ENCODE measurements at places on chromosomes 3 and 15.

DNA sequence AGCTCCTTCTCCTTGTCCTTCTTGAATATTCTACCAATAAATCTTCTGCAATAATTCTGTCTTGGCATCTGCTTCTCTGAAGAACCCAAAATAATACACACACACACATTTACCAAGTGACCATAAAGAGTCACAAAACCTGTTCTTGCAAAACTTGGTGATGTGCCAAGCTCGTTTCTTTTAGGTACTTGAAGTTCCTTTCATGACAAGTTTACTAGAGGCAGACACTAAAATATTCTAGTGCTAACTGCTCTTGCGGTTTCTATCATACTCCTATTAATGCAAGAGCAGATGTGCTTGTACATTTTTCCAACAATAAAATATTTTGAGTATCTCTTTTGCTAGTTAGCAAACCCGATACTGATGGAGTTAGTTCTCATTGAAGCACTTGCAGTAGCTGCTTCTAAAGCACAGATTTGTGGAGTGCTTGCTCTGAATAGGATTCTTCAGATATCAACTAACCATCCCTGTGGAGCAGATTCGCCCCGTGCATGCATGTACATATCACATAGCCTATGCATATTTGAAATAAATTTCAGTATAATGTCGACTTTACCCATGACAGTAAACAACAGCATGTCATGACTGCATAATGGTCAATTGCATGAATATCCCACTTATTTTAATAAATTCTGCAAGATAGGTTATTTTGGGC is 23.2 kb downstream of the HHLA2 start:
- peak; percentile 75 for DNase-seq

- no peak for DNase-seq
These were observed 64.0 kb upstream of the TTBK2 start for GRCh38 chr15:42984493-42985034.

- peak; percentile 25 for DNase-seq
These were observed 1.1 kb downstream of the TM6SF1 start for GRCh38 chr15:83108266-83109219.

GRCh38 chr3:193049935-193050334 is 132.3 kb upstream of the MB21D2 start:
- DNase-seq, result no peak

DNA sequence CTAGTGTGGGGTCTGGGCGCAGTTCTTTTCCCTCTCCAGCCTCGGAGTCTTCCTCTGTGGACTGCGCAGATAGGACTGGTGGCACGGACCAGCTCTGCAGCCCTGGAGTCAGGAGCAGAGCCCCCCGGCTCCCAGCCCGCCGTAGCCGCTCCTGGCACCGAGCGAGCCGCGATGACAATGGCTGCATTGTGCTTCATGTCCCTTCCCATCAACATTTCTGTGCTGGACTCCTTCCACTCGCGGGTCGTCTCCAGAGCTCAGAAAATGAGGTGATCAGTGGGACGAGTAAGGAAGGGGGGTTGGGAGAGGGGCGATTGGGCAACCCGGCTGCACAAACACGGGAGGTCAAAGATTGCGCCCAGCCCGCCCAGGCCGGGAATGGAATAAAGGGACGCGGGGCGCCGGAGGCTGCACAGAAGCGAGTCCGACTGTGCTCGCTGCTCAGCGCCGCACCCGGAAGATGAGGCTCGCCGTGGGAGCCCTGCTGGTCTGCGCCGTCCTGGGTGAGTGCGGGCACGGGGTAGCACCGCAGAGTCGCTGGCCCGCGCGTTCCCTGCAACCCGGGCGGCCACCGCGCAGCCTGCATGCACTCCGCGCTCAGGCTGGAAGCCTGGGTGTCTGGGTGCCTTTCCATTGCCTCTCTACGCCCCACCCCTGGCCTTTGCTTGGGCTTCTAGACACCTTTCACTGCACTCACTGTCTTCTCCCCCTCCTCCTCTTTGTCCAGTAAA is at the start of gene TF:
TF (plus strand) TSS at position 413 of the 731 bp plus-strand sequence; CDS start at position 461, 48 bp downstream.
- DNase-seq, result no peak

DNA sequence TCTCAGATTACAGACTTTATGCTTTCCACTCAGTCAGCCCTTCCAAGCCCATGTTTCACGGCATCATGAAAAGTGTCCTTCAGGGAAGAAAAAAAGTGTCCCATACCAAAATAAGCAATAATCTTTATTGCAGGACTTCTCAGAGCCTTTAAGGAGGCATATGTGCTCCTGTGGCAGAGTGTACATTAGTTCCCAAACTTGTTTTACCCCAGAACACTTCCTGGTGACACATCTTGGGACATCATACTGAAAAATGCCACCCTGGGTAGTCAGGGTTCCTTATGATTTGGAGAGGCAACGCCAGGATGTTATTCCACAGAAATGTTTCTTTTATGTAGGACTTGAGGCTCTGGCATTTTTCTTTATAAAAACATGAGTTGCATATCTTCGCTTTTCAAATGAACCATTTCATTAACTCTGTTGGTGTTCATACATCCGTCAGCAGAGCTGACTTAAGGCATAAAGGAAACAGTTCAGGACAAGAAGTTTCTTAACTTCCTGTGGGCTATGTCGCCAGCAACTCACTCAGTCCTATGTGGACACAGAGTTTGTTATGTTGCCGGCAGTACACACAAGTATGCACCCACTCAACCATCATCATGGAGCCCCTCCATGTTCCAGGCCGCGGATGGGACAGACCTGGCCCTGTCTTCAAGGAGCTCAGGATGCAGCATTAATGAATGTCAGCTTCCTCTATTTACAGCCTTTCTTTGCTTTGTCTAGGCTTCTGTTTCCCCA is 63.8 kb downstream of the CASR start:
- DNase-seq, result no peak

- no peak for DNase-seq
These were observed 280.6 kb downstream of the SATB1 start for GRCh38 chr3:18144571-18144970.

GRCh38 chr3:33980252-33980651 is 181.8 kb downstream of the PDCD6IP start:
- no peak for DNase-seq

- no peak for DNase-seq
These were observed 7.2 kb upstream of the MCF2L2 start for GRCh38 chr3:183435661-183436060.

DNA sequence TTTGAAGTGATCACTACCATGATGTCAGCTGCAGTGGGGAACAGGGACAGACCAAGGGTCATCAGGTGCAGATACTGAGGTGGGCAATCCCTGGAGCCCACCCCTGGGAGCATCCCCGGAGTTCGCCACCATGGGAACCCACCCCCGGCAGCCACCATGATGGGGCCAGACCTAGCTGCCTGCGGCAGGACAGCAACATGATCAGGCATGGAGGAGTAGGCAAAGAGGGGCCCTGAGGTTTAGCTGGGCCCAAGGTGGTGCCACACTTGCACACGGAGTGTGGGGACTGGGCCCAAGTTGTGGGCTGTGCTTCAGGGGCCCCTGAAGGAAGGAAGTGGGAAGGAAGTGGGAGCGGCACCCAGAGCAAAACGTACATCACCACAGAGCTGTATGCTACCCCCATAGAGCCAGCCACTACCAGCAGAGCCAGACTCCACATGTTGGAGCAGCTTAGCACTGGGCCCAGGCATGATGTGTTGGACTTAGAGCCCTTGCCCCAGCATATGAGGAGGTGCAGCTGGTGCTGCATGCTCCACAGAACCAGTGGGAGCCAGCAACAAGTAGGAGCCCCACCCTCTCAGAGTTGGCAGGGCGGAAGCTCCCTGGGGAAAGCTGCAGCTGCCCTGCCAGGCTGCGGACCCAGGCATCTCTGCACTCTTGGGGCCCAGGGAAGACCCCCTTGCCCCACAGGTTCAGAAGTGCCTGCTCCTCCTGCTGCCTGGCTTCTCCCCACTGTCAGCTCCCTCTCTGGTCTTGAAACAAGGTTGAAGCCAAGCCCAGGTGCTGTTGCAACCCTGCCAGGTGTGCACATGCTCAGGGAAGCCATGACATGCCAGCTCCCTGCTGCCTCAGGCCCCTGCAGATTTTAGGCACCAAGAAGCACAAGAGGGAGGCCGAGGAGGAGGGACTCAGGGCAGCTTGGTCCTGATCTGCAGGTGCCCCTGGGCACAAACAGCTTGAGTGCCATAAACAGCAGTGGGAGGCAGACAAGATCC is 515.3 kb downstream of the ZBBX start:
- DNase-seq, result no peak

DNA sequence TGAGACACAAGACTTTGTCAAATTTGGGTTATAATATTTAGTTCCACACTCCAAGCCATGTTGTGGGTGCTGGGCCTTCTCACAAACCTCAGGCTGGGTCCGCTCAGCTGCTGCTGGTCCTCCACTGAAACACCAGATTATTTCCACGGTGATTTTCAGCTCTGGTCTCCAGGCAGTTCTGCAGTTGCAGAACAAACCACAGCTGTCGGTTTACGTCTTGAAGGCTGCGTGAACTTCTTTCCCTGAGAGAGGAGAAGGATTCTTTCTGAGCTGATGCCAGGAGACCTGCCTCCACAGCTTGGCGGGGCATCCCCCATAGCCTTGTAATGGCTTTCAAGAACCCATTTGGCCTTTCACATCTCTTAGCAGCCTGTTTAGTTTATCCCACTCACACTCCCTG is 16.2 kb downstream of the GALNT15 start:
- DNase-seq, result no peak

DNA sequence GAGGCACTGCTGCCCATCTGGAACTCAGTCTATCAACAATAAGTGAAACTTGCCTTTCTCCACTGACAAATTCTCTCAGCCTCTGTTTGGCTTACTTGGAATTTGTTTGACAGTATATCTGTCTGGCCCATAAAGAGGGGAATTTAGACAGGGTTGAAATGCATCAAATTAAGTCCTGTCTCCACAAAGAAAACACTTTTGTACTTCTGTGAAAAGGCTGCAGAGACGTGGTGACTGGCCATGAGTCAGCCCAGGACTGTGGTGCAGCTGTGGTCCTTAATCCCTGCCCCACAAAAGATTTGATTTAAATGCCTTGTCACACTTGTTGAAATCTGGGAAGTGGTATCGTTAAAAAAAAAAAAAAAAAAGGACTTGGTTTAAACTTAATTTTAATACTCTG is 47.5 kb downstream of the RYR3 start:
- no peak for DNase-seq

GRCh38 chr3:192957441-192958021 is 39.9 kb upstream of the MB21D2 start:
- peak; percentile 2 for DNase-seq

- DNase-seq, result no peak
These were observed 534.1 kb upstream of the KCNMB2 start for GRCh38 chr3:178002113-178002512.

Measured in thyroid gland (tissue), 4 donors.